Activated CD4-positive, alpha-beta memory T cell treated with anti-CD3 and anti-CD28 coated beads for 36 hours (primary cell): ENCODE measurements at places on chromosomes 7 and 10. TPM values are rescaled to one million over a fixed set of nuclear protein-coding genes. Genes with fewer than 3 reads are reported as not detected.

AGAP3 gene
- total RNA-seq: 29.8 TPM

SPDYE8 gene
- total RNA-seq: not detected

KNDC1 gene
- total RNA-seq: 0.70 TPM

CYP3A4 gene
- not detected for total RNA-seq
